ENCODE measurements at places on chromosomes 7 and 10.

DNA sequence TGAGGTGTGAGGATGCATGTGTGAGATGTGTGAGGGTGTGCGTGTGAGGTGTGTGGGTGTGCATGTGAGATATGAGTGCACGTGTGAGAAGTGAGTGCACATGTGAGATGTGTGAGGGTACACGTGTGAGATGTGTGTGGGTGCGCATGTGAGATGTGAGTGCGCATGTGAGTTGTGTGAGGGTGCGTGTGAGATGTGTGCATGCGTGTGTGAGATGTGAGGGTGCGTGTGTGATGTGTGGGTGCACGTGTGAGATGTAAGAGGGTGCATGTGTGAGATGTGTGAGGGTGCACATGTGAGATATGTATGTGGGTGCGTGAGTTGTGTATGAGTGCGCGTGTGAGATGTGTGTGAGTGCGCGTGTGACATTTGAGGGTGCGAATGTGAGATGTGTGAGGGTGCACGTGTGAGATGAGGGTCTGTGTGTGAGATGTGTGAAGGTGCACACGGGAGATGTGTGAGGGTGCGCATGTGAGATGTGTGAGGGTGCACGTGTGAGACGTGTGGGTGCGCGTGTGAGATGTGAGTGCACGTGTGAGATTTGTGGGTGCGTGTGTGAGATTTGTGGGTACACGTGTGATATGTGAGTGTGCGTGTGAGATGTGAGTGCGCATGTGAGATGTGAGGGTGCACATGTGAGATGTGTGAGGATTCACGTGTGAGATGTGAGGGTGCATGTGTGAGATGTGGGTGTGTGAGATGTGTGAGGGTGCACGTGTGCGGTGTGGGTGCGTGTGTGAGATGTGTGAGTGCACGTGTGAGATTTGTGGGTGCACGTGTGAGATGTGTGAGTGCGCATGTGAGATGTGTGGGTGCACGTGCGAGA is 30.5 kb downstream of the PPIF start:
- no peak for DNase-seq

- no peak for DNase-seq
Measured at GRCh38 chr7:66348531-66348930, 143.4 kb downstream of the TPST1 start.

GRCh38 chr7:157009778-157010587 is 480 bp downstream of the MNX1 start:
- no peak for DNase-seq

- no peak for DNase-seq
Measured at GRCh38 chr10:103622935-103623574, 129.6 kb downstream of the NEURL1 start.

- DNase-seq, result no peak
Measured at GRCh38 chr7:46810986-46811385, 770.9 kb downstream of the TNS3 start.

DNA sequence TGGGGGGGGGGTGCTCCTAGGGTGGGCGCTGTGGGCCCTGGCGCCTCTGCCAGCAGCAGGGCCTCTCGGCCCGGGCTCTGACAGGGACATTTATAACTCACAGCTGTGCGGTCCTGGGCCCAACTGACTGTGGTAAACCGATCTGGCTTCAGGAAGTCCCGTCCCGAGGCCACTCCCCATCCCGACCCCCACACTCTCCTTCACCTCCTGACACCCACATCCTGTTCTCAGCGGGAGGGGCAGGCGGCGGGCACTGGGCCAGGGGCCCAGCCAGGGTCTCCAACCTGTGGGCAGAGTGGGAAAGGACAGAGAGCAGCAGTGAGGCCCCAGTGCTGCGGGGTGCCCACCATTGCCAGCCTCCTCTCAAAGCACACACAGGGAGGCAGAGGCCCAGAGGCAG is 69.1 kb downstream of the ZMIZ1 start:
- no peak for DNase-seq

GRCh38 chr10:80501913-80502521 is 35.7 kb upstream of the SH2D4B start:
- DNase-seq, result no peak

- no peak for DNase-seq
Measured at GRCh38 chr7:3725155-3726059, 424.4 kb downstream of the SDK1 start.

DNA sequence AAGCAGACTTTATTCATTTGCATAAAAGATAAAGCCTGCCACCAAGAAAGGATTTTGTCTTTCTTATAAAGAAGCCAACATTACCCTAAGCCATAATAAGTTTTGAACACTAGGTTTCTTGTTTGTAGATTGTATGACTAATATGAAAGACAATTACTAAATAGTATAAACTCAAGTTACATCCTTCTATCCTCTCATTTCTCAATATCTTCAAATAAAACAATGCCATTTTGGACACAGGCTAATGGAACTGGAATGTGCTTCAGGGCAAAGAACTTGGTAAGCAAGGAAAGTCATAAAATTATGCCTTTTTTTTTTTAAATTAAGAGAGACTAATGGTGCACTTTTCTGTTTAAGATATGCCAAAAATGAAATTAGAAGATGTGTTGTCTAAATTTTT is 137.7 kb downstream of the DKK1 start:
- no peak for DNase-seq

DNA sequence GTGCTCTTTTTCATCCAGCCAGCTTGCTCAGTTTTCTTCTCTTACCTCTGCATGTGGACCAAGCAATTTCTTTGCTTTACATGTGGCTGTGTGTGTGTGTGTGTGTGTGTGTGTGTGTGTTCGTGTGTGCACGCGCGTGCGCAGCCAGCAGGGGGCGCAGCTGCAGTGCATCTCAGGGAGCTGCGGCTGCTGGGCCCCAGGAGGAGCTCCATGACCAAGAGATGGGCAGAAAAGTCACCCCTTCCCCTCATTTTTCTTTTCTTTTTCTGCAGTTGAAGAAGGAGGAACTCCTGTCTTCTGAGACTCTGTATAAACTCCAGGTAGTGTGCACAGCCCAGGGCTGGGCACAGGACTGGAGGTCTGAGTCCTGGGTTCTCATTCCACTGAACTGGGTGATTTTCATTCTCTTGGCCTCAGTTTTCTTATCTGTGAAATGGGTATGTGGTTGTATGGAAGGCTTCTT is 41.8 kb downstream of the BLNK start:
- DNase-seq, result peak; percentile 64

DNA sequence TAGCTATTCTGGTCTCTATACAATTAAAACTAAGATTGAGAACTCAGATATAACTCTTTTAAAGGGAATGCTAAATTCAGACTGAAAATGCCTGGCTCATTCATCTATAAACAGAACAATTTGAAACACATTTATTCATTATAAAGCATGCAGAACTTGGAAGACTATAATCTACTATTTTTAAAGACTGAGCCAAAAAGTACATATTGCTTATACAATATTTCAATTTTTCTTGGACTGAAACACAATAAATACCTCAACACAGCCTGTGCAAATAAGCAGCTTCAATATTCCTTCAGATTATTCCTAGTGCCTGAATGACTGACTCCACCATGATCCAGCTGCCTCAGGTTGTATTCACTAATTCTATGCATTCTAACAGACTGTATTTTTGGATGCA is 15.5 kb upstream of the PHYH start:
- DNase-seq, result no peak

DNA sequence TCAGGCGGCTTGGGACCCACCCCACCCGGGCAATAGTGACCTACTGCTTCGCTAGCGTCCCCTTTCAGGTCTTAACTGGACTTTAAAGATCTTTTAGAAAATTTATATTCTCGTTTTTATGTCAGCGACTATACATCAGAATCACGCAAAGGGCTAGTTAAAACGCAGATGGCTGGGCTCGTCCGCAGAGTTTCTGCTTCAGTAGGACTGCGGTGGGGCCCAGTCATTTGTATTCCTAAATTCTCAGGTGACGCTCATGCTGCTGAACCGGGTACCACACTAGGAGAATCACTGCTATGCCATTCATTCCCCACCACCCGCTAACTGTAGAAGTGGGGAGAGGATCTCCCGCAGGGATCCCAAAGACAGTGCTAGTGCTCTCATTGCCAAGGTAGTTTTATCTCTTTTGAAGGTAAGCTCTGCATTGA is 12.0 kb upstream of the SP8 start:
- no peak for DNase-seq

DNA sequence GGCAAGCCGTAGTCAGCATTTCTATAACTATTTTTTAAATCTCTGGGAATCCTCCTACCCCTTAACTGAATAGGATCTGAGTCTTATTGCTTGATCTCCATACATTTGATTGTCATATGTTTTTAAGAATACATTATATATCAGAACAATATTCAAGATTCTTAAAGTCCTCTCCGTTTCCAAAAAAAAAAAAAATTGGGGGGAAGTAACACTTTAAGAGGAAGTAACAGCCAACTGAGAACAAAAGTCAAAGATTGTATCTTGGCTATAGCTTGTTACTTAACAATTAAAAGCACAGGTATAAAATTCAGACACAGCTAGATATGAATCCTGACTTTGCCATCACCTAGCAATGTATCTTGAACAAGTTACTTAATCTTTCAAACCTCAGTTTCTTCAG is 169.9 kb upstream of the ADO start:
- DNase-seq, result no peak

GRCh38 chr7:36021367-36021766 is 131.7 kb upstream of the EEPD1 start:
- no peak for DNase-seq

GRCh38 chr7:70684173-70684572 is 447.8 kb upstream of the GALNT17 start:
- no peak for DNase-seq

DNA sequence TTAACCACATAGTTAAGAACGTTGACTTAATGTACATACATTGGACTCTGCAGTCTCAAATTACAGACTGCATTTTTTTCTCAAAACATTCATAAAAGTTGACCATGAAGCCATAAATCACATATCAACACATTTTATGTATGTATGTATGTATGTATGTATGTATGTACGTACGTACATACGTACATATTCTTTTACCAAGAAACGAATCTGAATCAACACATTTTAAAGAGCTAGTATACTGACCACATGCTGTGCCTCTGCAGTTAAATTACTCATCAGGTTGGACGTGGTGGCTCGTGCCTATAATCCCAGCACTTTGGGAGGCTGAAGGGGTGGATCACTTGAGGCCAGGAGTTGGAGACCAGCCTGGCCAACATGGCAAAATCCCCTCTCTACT is 105.8 kb downstream of the GPR158 start:
- DNase-seq, result no peak

DNA sequence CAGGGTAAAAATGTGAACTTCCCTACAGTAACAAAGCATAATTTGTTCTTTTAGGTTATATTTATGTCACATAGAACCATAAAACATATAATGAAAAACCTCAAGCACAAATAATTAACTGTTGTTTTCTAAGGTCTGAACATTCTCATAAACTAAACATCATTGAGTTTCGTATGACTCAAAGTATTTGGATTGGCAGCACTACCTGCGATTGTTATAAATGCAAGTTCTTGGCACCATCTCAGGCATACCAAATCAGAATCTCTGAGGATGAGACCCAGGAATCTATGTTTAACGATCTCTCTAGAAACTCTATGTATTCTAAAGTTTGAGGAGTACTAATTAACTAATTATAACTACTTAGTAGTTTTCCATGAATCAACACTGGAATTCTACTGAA is 22.5 kb downstream of the ORC5 start:
- no peak for DNase-seq

DNA sequence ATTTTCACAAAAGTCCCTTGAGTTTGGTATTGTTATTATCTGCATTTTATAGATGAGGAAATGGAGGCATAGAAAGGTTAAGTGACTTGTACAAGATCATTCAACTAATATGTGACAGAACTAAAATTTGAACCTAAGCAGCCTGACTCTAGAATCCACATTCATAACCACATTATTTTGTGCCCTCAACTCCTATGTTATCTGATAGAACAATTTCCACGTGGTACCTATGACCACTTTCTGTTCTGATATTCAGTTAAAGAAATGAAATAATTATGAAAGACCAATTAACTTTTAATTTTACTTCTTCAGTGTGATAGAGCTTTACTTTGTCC is 17.5 kb downstream of the BCAP29 start:
- DNase-seq, result no peak

- no peak for DNase-seq
Measured at GRCh38 chr7:92835851-92836488, 403 bp downstream of the CDK6 start.

DNA sequence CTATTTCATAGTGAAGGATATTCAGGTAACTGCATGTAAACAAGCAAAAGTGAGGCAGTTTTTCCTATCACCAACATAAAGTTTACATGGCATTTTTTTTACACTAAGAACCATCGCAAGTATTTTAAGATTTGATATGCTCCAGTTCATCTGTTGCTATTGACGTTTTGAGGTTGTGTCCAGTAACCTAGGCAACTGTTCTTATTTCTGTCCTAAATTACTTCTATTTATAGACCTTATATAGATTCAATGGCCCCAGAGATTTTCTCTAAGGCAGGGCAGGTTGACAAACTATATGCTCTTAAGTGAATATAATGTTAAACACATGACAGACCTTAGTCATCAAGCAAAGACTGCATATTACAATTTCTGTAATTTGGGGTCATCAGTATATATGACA is 830.2 kb upstream of the LRRTM3 start:
- no peak for DNase-seq

- DNase-seq, result no peak
Measured at GRCh38 chr7:113774182-113774807, 144.5 kb downstream of the PPP1R3A start.

GRCh38 chr7:79782906-79783305 is 329.4 kb upstream of the MAGI2 start:
- no peak for DNase-seq

- DNase-seq, result no peak
Measured at GRCh38 chr7:45689011-45689796, 115.0 kb downstream of the ADCY1 start.

- DNase-seq, result no peak
Measured at GRCh38 chr7:2023877-2024566, 208.7 kb downstream of the MAD1L1 start.

DNA sequence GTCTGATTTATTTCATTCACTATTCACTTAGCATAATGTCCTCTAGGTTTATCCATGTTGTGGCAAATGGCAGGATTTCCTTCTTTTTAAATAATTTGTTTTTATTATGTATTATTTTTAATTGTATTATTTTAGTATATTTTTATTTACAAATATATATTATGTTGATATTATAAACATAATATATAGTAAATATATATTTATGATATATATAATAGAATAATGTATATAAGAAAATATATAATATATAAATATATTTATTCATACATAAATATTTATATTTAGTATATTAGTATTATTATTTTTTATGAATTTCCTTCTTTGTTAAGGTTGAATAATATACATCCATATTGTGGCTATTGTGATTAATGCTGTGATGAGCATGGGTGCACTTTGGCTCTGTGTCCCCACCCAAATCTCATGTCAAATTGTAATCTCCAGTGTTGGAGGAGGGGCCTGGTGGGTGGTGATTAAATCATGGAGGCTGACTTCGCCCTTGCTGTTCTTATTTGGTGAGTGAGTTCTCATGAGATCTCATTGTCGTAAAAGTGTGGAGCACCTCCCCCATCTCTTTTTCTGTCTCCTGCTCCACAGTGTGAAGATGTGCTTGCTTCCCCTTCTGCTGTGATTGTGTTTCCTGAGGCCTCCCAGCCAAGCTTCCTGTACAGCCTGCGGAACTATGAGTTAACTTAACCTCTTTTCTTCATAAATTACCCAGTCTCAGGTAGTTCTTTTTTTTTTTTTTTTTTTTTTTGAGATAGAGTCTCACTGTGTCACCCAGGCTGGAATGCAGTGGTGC is 52.3 kb upstream of the CYP2C18 start:
- no peak for DNase-seq
